ENCODE measurements at places on chromosomes 3 and 15.
A peak's percentile ranks its signal among the peaks of the same experiment; 100 is the strongest.

DNA sequence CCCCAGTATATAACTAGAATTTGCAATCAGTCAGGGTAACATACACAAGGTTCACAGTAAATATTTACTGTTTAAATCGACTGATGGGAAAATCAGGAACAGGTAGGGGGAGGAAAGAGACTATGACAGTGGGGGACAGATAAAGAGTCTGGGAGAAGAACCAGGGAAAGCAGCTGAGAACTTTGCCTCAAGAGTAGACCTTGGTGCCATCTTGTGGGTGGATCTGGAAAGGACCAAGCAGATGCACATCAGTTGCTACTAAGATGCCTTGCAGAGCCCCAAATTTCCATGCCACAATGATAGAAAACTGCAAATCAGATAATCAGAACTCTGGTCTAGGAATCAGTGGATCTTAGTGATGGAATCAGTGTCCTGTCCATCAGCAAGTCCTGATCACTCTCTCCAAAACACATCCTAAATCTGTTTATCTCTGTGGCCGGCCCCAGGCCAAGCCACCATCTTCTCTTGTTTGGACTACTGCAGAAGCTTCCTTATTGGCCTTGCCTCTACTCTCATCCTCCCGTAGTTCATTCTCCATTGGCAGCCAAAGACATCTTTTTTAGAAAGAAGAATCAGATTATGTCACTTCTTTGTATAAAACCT, 62.7 kb downstream of the PDE8A start:
- DNase-seq = peak; percentile 34

- no peak for DNase-seq
These were observed 183.1 kb downstream of the UACA start for GRCh38 chr15:70580286-70580685.

GRCh38 chr3:141367038-141367730, 1.1 kb upstream of the ZBTB38 start:
- no peak for DNase-seq

DNA sequence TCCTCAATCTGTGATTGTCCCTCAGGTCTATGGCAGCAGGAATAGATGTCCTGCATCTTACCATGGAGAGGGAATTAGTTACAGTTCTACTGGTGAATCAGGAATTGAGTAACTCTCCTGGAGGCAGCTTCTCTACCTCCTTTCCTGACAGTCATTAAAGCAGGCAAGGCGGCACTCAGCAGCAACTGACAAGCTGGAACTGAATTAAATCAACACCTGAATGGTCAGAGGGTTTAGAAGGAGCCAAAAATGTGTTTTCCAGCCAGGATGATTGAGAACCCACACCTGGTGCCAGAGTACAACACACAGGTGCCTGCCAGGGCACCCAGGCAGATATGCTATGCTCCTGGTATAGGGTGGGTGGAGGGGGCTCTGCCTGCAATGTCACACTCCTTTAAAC, 43.1 kb upstream of the TIPARP start:
- no peak for DNase-seq

DNA sequence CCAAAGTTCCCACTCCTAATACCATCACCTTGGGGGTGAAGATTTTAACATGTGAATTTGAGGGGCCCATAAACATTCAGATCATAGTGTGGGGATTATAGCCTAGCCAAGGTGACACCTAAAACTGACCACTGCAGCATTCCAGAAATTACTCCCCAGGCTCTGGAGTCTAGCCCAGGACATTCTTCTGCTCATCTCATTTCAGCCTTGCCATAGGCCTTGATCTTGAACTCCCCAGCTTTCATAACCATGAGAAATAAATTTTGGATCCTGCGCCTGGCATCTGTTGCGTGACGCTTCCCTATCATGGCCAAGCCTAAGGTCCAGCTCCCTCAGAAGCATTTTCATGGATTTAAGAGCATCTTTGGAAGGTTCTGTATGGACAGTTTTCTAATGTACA, 502.9 kb upstream of the THBS1 start:
- no peak for DNase-seq

DNA sequence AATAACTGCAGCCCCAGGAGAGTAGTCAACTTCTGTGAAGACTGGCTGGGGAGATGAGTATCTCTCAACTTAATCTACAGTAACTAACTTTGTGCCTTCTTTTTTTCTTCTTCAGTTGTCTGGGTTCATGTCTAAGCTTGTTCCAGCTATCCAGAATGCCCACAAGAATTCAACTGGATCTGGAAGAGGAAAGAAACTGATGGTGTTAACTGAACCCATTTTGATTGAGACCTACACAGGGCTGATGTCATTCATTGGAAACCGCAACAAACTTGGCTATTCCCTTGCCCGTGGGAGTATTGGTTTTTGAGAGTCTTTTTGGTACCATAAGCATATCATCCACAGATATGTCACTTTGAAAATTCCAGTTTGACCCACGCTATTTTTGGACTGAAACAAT, 148.7 kb downstream of the TPRG1 start:
- DNase-seq = no peak

DNA sequence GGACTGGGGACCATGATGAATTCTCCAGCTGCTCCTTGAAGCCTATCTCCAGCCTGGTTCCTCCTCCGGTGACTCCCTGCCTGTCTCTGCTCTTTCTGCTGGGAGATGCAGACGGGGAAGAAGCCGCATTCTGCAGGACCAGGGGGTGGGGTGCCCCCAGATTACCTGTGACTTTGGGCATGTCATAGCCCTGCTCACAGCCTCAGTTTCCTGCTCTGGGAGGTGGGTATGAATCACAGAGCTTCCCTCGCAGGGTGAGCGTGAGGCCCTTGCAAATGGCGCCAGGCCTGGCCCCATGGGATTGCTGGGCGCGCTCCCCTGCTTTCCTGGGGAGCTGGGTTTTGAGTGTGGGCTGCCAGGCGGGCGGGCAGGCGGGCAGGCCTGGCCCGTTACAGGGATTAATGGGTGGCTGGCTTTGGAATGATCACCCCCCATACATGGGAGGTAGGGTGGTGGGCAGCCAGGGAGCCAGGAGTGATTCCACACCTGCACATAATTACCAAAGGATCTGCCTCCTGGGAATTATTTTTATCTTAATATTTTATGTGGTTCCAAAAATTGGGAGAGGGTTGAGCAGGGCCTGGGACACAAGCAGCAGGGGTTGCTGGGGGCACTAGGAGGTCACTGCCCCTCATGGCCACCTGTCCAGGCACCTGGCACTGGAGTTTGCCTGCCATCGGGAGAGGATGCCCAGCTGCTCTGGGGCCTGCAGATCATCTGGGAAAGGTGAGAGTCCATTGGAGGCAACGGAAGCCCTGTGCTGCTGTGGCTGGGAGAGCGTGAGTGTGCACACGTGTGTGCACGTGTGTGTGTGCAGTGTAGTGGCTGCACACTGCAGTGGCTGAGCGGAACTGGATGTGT, 106.8 kb downstream of the WNT7A start:
- no peak for DNase-seq

DNA sequence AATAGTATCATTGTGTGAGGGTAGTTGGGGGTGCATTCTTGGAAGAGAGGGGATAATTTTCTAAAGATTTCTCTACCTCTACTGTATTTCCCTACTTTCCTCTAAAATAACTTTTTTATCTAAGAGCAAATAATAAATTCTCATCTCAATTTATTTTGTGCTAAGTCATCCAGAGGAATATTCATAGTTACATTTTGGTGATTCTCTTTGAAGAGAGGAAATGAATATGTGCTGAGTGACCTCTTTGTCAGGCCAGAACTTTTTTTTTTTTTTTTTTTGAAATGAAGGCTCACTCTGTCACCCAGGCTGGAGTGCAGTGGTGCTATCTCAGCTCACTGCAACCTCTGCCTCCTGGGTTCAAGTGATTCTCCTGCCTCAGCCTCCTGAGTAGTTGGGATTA, 15.1 kb upstream of the CCDC80 start:
- DNase-seq = no peak

- DNase-seq = no peak
These were observed at the start of gene CCDC80 for GRCh38 chr3:112640930-112641801. TSS of gene CCDC80 (minus strand) at chr3:112641143. CDS start at chr3:112639905, 1,238 bp downstream.

GRCh38 chr15:74400915-74401757, 32.6 kb downstream of the SEMA7A start:
- peak; percentile 74 for DNase-seq

- DNase-seq = no peak
These were observed 62.0 kb downstream of the RPL22L1 start for GRCh38 chr3:170808041-170808440.

GRCh38 chr15:26449291-26449690, 323.6 kb downstream of the GABRB3 start:
- no peak for DNase-seq

GRCh38 chr15:65423150-65423975, 616 bp upstream of the IGDCC4 start:
- DNase-seq = no peak

GRCh38 chr3:40086890-40087883, 222.3 kb upstream of the EIF1B start:
- no peak for DNase-seq

DNA sequence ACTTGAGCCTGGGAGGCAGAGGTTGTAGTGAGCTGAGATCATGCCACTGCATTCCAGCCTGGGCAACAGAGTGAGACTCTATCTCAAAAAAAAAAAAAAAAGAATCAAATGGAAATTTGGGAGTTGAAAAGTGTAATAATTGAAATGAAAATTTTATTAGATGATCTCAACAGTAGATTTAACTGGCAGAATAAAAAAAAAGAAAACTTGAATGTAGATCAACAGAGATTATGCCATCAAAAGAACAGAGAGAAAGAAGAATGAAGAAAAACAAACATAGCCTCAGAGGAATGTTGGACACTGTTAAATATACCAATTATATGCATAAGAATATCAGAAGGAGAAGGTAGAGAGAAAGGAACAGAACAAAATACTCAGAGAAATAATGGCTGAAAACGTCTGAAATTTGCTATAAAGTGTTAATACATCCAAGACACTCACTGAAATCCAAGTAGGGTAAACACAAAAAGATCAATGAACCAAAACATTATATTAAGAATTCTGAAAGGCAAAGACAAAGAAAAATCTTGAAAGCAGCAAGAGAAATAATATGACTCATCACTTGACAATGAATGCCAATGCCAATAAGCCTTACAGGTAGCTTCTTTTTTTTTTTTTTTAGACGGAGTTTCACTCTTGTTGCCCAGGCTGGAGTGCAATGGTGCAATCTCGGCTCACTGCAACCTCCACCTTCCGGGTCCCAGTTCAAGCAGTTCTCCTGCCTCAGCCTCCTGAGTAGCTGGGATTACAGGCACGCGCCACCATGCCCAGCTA, 14.6 kb upstream of the ELP6 start:
- no peak for DNase-seq

GRCh38 chr3:112027826-112028225, 6.7 kb upstream of the TMPRSS7 start:
- no peak for DNase-seq

- no peak for DNase-seq
These were observed at the start of gene WDR49 for GRCh38 chr3:167653760-167654159. TSS of gene WDR49 (minus strand) at chr3:167653942. CDS start at chr3:167653425, 517 bp downstream.

- DNase-seq = no peak
These were observed 38.3 kb downstream of the MYH15 start for GRCh38 chr3:108472001-108472591.

DNA sequence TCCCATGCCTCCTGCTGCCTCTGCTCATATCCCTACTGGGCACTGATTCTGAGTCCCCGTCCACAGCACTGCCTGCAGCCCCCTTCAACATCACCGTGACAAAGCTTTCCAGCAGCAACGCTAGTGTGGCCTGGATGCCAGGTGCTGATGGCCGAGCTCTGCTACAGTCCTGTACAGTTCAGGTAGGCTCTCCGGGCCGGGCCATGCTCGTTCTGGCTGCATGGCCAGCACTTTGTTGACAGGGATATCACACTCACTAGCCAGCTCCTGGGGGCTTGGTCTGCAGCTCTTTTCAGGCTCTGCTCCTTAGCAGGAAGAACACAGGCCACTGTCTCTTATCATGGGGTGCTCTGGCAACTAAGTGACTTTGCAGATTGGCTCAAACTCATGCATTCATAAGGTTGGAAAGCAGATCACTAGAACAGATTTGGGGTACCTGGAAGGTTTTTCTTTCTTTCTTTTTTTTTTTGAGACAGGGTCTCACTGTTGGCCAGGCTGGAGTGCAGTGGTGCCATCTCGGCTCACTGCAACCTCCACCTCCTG, 6.0 kb downstream of the TYRO3 start:
- DNase-seq = no peak

GRCh38 chr3:59698091-59698490, 648.3 kb upstream of the CFAP20DC start:
- no peak for DNase-seq

GRCh38 chr15:53836618-53837017, 77.2 kb upstream of the WDR72 start:
- DNase-seq = no peak

DNA sequence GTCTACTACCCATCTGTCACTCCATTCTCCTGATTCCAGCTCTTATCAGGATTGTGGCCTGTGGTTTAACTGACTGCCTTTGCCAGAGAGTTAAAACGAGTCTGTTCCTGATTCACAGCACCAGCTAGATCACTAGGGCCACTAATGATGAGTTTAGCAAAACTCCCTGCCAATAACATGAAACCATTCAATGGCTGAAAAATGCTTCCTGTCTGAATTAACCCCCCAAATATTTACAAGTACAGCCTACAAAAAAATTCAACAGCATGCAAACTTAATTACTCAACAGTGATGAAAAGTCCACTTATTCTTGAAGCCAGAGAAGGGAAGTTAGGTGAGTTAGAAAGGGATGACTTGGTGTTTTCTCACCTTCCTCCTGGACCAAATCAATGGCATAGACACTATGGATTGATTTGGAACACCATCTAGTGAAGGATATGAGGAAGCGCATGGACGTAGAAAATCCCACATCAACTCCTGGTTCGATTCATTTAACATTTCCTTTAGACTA, 141.4 kb downstream of the TGFBR2 start:
- no peak for DNase-seq

DNA sequence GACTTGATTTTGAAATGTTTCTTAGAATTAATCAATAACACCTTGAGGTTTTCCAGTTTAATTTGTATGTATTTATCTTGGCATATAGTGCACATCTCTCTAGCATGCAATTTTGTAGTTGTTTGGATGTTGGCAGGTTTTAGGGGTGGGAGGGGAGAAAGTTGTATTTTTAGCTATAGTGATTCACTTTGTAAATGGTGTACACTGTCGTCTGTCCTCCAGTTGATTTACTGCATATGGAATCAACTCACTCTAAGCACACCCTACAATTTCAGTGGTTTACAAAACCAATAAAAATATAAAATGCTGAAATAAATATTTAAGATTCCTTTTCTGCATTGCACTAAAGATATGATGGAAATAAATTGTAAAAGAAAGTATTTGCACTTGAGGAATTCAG, 199.1 kb downstream of the CDIN1 start:
- DNase-seq = no peak

- DNase-seq = no peak
These were observed 8.2 kb upstream of the TIMMDC1 start for GRCh38 chr3:119490153-119490552.

DNA sequence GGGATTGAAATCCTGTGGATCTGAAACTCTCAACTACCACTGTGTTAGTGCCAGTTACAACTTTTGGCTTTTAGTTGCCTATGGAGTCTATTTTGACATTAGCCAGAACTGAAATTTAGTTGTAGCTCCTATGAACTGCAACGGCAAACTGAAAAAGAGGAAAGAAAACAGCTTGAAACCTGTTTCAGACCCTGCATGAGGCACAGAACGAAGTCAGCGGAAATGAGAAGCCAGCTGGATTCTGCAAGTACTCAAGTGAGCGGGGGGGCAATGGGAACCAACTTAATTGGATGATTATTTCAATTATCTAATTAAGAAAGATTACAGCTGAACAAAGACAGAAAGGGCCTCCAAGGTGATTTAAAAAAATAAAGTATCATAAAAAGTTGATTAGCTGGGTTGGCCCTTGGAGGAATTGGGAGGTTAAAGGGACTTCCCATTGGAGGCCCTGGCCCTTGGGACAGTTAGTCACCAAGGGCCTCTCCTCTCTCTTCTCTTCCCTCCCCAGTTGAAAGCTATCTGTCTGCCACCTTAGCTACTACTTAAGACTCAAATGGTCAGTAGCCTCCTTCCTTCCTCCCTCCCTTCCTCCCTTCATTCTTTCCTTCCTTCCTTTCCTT, 352.1 kb downstream of the SHQ1 start:
- no peak for DNase-seq

All from stimulated activated naive CD8-positive, alpha-beta T cell treated with anti-CD3 and anti-CD28 coated beads, Interleukin-15, amount 100 ng/mL, for 72 hours (primary cell).